ENCODE measurements at places on chromosomes 4 and X.

DNA sequence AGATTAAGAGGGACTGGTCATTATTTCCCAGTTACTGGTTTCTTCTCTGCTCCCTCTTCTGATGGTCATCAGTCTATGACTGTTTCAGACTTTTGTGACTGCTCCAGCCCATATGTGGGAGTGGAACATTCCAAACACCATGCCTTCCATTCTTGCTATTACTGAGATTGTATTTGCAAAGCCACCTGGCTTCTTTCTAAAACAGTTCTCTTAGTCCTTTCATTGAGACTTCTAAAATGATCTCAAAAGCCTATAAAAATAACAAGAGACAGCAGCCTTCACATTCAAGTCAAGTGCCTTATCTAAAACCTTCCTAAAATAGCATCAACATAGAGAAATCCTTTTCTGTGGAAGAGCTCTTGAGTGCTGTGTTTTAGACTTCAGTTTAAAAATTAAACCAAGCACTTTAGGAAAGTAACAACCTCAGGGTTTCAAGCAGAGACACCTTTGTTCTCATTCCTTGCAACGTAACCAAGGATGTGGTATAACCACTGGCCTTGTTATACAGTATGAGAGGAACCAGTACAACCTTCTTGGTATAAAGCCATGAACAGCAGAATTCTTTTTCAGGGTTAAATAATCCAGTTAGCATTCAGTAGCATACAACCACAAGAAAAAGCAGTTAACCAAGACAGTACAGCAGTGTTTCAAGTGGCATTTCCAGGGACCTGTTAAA, 97.1 kb downstream of the NFKB1 start:
- DNase-seq = no peak

DNA sequence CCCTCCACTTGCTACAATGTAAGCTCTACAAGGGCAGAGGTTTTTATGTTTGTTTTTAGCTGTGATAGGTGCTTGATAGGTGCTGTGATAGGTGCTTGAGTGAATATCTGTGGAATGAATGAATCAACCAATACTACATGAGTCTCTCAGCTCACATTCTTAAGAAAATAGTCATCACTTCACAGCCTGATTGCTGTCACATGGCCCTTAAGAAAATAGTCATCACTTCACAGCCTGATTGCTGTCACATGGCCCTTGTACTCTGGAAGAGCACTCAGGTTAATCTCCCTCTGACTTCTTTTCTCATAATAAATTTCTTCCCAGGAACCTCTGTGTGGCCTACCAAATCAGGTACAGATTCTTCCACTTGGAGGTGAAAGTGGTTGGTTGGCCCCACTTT, 335.2 kb downstream of the TENM3 start:
- no peak for DNase-seq

- no peak for DNase-seq
Observed at GRCh38 chr4:181688432-181688831, 554.8 kb upstream of the TENM3 start.

GRCh38 chr4:48205107-48205506, 64.5 kb downstream of the TEC start:
- DNase-seq = no peak

DNA sequence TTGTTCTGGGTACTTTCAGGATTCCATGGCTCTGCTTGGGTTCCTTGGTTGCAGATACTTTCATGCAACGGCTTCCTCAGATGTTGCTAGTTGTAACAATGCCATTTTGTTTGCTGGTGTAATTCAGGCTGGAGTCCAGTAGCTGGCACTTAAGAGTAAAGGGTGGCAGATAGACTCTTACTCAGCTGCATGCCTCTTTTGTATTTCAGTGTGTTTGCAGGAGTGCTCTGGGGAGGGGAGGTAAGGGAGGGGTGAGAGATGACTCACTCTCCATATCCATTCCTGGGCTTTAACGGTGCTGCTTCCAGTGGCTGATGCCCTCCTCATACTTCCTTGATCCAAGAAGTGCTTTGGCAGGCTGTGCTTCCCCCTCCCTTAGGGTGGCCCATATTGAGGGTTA, 155.2 kb downstream of the ZNF330 start:
- DNase-seq = no peak

DNA sequence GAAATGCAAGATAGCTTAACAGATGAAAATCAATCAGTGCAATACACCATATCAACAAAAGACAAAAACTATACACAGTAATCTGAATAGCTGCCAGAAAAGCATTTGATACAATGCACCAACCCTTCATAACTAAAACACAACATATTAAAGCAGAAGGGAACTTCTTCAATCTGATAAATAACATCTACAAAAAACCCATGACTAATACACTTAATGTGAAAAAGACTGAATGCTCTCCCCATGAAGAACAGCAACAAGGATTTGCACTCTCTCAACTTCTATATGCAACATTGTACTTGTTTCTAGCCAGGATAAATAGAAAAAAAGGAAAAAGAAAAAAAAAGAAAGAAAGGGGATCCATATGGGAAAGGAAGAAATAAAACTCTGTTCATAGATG, 139.7 kb downstream of the RBM47 start:
- DNase-seq = no peak

GRCh38 chr4:146161243-146161642, 14.3 kb upstream of the LSM6 start:
- DNase-seq = no peak

- no peak for DNase-seq
Observed at GRCh38 chr4:171932238-171932637, 119.0 kb downstream of the GALNTL6 start.

DNA sequence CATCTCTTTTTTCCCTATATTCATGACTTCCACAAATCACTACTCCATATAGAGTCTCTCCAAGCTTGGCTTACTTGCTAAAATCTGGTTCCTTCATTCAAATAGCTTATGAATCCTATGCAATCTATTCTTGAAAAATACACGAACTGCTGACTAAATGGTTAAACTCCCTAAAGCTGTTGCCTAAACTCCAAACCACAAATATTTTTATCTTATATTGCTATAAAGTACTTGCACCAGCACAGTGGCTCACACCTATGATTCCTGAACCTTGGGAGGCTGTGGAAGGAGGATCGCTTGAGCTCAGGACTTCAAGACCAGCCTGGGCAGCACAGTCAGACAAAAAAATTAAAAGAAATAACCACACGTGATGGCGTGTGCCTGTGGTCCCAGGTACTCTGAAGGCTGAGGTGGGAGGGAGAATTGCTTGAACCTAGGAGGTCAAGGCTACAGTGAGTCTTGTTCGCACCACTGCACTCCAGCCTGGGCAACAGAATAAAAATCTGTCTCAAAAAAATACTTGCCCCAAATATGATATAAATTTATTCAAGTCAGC, 2.2 kb downstream of the FBXO8 start:
- DNase-seq = no peak

- no peak for DNase-seq
Observed at GRCh38 chr4:104420766-104421165, 73.9 kb downstream of the CXXC4 start.

All from stimulated activated CD4-positive, alpha-beta T cell treated with anti-CD3 and anti-CD28 coated beads, Interleukin-1b, Interleukin-23, amount 100 ng/mL, for 1 hour (primary cell).